ENCODE measurements at places on chromosomes 16 and 17.
A peak's percentile ranks its signal among the peaks of the same experiment; 100 is the strongest.

DNA sequence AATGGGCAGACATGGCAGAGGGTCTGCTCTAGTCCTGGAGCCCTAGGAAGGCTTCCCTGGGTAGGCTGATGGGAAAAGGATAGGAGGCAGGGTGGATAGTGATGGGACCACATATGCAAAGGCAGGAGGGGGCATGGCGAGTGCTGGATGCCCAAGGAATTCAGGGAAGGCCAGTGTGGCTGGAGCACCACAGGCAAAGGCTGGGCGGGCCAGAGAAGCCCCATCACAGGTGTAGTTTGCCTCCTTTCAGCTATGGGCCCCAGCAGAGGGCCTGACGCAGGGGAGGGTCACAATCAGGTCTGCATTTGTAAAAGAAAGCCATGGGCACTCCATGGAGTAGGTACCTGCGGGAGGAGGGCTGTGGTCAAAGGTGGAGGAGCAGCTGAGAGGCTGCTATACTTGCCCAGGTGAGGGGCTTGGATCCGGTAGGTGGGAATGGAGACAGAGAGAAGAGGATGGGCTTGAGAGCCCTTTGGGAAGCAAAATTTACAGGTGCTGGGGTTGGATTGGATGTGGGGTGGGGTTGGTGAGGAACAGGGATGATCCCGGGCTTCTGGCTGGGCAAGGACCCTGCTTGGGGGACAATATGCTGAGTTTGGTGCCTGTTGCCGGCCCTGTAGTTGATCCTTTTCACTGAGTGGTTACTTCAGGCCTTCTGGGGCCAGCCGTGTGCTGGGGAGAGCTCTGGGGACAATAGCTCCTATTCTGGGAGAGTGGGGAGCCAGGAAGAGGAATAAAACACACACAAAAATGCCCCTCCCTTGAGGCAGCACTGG, 6.5 kb upstream of the COL1A1 start:
- DNase-seq: peak; percentile 36

DNA sequence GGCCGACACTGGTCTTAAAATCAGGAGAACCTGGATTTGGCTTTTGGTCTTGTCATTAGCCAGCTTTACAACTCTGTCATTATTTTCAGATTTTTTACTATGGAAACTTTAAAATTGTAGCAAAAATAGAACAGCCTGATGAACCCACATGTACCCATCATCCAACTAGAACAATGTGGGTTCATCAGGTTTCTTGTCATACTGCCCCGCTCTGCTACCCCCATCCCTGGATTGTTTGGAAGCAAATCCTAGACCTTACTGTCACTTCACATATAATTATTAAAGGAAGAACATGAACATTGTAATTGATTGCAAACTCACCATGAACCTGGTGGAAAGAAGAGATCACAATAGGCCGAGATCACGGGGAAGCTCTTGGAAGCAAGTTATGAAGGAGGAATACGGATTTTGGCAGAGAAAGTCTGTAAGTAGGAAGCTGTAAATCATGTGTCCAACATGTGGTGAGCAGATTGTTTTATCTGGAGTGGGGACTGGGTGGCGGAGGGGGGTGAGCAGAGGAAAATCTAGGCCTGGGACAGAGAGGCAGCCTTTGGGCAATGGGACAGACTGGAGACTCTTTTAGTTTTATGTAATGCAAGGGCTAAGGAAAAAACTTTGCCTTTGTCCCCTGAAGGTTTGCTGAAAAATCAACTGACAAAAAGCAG, 67.0 kb downstream of the PITPNC1 start:
- no peak for DNase-seq

DNA sequence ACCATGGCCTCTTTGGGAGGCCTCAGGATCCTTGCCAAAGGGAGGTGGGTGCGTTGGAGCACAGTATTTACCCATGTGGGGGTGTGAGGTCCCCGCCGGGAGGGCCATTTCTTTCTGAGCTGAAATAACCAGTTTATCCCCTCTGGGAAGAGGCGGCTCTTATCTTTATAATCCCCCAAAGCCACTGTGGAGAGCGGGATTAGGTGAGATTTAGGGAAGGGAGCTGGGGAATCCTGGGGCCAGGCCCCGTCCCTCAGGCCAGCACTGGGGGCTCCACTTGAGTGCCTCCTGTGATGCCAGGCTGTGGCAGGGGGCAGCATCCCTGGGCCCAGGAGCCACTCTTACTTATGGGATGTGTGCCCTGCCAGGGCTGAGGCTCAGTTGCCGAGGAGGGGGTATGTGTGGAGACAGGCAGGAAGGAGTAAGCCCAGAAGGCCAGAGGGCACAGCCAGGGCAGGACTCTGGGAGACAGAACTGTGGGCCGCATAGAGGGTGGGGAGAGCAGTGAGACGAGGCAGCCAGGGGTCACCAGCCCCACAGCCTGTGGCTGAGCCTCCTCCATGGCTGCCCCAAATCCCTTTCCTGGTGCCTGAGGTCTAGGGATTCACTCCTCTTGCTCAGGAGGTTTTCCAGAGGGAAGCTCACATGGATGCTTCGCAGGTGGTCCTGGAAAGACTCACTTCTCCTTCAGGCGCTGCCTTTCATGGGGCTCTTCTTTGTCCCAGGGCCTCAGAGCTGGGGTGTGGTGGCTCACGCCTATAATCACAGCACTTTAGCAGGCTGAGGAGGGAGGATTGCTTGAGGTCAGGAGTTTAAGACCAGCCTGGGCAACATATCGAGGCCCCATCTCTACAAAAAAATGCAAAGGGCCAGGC, 25.0 kb downstream of the TMEM94 start:
- DNase-seq: no peak

- peak; percentile 56 for DNase-seq
Measured at GRCh38 chr16:88809676-88810165, 2.0 kb downstream of the APRT start.

DNA sequence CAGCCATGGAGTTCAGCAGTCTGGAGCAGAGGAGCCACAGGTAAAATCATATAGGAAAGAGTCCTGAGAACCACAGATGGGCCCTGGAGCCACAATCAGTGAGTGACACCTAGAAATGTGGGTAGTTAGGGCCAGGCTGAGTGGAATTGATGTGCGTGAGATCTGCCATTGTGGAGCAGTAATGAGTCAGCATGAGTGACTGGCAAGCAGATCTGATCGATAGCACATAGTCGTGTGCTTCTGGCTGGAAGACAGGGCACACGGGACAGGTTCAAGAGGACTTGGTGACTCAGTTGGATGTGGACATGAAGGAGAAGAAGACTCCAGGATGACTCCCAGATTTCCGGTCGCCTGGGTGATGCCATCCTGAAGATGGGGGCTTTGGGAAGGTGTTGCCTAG, 12.3 kb downstream of the ADORA2B start:
- DNase-seq: no peak

GRCh38 chr17:71741836-71742235, 379.0 kb upstream of the SOX9 start:
- DNase-seq: no peak

DNA sequence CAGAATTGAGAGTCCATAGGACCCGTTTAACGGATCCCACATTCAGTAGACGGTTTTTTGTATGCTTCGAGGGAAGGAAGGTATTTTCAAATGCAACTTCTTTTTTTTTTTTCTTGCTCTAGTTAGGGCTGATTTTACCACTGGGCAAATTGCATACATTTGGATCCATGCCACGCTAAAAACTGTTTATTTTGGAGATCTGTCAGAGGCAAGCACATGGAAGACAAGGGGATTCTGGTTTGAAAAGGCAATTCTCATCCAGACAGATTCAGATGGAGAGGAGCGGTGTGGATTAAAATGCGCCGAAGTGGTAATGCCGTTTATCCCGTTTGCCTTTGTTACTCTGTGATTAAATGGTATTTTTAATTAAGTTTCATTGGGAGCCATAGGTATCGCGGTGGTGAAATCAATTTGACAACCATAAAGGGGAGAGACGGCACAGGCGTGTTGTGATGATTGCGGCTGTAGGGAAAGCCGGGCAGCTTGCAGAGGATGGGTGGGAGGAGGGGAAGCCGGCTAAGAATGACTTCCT, 170.4 kb downstream of the IRX3 start:
- DNase-seq: no peak

GRCh38 chr17:2700030-2700490, 11.5 kb downstream of the CLUH start:
- peak; percentile 53 for DNase-seq
